ENCODE measurements at places on chromosomes 5 and 9.

GRCh38 chr5:122405751-122406150 is 93.7 kb downstream of the SNCAIP start:
- no peak for DNase-seq

GRCh38 chr9:124372038-124372437 is 43.2 kb downstream of the PSMB7 start:
- no peak for DNase-seq

DNA sequence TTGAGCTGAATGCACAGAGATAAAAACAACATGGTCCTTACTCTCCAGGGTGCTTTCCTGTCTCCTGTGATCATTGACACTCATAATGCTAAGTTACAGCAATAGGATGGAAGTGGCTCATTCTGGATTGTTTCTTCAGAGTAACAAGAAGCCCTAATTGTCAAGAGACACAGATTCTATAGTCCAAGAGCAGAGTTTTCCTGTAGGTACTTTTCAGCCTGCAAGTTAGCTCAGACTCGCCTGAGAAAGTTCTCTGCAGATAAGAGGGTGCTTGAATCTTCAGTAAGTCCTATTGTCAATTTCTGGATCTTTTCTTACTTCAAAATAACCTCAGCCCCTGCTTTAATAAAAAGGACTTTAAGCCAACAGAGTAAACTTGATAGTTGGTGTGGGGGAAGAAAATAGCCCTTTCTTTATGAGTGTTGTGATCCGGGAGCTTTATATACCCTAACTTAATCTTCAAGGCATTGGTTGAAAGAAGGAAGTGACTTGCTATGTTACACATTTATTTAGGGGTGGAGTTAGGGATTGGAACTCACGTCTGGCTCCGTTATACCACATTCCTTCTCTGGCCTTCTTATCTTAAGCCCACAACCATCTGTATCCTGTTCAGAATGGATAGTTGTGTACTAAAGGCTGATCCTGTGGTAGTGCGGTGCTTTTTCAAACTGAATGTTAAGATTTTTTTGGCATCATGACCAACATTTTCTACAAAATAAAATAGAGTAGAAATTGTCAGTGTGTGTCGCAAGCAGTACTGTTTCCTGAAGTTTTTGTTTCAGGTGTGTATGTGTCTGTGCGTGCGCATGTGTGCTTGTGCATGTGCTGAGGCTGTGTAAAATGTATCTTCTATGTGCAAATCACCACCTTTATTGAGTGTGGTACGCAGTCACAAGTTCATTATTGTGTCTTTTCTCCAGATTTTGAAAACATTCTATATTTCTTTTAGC is 173.9 kb downstream of the WDR70 start:
- no peak for DNase-seq

DNA sequence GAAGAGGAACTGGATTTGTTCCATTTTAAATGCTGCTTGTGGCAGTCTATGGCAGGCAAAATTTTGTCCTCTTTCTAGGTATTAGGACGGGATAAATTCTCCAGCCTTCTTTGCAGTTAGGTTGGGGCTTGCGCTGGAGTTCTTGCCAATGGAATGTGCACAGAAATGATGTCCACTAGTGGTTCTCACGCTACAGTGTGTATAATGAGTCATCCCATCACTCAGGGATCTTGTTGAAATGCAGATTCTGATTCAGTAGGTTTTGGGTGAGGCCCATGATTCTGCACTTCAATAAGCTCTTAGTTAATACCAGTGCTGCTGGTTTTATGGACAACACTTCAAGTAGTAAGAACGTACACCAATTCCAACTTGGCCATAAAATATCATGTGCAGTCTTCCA is 317.6 kb upstream of the KLF4 start:
- DNase-seq, result no peak

GRCh38 chr5:1173485-1174070 is 27.8 kb upstream of the SLC6A19 start:
- DNase-seq, result no peak

- DNase-seq, result no peak
Measured at GRCh38 chr5:31407921-31408693, 123.8 kb downstream of the DROSHA start.

- no peak for DNase-seq
Measured at GRCh38 chr5:158637039-158637438, 462.7 kb downstream of the EBF1 start.

DNA sequence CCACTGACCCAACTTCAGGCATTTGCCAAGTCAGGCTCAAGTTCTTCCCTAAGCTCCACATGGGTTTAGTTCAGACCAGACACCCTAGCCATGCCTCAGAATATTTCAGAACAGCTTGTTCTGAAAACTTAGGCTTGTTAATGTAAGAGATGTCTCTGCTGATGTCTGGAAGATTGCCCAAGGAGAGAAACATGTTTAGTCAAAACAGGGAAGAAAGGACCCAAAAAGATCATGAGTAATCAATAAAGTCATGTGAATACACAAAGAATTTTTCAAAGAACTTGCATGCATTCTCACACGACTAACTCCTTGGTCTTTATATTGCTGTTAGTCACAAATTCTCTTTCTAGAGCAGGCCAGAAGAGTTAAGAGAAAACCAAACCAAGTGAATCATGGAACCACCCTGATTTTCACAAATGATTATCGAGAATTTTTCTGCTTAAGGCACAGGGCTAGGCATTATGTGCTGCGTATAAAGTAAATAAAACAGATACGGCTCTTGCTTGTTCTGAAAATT is 158.1 kb upstream of the HMHB1 start:
- DNase-seq, result no peak

- DNase-seq, result no peak
Measured at GRCh38 chr5:173291722-173292658, 36.2 kb downstream of the STC2 start.

DNA sequence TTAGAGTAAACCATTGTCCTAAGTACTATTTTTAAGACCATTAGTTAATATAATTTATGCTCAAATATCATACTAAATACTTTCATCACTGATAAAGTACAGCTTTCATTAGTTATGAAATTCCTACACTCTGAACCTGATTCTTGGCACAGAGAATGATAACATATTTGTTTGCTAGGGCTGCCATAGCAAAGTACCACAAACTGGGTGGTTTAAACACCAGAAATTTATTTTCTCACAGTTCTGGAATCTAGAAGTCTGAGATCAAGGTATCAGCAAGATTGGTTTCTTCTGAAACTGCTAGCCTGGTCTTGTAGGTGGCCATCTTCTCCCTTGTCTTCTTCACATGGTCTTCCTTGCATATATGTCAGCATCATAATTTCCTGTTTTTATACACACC is 608.4 kb downstream of the TLE1 start:
- DNase-seq, result no peak

DNA sequence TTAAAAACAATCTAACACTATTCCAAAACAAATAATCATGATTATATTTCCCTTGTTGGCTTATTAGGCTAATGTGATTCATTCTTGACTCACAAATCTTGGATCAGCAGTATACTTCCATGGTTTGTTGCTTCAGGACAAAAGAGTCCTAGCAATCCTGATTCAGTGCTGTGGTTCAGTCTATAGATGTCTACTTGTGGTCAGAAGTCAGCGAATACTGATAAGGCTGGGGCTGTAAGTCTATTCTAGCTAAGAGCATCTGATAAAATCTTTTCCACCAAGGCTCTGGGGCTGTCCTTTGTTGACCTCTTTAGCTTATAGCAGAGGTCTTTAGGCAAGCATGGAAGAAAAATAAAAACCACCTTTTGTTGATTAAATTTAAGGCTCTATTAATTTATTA is 4.4 kb upstream of the SMIM3 start:
- DNase-seq, result no peak

DNA sequence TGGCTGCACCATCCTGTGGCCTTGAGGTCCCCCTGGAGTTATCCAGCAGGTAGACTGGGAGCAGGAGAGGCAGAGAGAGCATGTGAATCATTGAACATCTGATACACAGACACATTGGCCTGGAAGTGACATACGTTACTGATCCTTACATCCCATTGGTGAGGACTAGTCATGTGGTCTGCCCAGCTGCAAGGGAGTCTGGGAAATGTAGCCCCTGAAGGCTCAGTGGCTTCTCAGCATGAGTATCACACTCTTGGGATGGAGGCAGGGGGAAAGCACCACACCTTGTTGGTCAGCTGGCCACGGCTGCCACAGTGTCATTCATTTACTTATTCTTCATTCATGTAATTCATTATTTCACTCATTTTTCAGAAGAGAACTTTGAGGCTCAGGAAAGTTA is 13.3 kb upstream of the KCNMB1 start:
- DNase-seq, result no peak

DNA sequence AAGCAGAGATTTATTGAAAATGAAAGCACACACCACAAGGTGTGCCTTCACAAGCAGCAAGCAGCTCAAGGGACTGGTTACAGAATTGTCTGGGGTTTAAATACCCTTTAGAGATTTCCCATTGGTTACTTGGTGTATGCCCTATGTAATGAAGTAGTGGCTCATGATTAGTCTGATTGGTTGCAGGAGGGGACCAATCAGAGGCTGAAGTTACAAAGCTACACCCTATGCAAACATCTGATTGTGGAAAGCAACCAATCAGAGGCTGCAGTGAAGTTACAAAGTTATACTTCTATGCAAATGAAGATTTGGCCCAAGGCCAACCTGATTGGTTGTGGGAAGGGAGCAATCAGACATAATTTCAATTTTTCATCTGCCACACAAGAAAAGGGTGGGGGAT is 119.9 kb downstream of the C9orf152 start:
- no peak for DNase-seq

DNA sequence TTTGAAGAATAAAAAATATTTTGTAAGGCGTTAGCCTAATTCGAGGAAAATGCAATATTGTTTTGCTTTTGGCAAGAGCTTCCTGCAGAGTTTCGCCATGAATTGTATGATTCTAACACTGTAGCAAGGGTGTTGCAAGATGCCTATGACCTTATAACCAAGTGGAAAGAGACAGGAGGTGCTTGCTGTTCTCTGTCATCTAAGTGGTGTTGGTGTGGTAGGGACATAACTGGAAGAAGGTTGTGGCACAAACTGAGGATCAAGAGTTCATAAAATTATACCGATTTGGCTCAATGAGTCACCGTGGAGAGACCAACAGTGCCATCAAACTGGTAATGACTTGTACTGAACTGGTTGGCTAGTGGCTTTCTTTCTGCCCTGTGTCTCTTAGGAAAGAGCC is 6.3 kb downstream of the STC2 start:
- DNase-seq, result no peak

Measured in activated naive CD4-positive, alpha-beta T cell treated with anti-CD3 and anti-CD28 coated beads, Interleukin-2, amount 50 U/mL, for 72 hours (primary cell).